ENCODE measurements at places on chromosomes 4 and X.

- no peak for DNase-seq
Observed at GRCh38 chr4:172688534-172688933, 480.1 kb upstream of the GALNT7 start.

DNA sequence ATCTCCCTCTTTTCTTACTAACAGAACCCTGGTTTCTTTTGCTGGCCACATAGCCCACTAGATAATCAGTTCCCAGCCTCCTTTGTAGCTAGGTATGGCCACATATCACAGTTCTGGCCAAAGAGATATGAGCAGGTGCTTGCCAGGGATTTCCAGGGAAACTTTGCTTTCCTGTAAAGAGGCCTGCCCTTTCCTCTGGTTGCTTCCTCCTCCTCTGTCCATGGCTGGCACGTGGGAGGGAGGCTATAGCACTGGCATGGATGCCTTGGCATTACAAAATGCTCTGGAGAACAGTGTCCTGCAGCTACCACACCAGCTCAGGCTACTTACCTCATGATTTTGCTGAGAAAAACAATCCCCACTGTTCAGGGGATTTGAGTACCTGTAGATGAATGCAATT is 27.5 kb downstream of the RAB33B start:
- DNase-seq: no peak

- DNase-seq: no peak
Observed at GRCh38 chr4:128298852-128299251, 11.2 kb upstream of the PGRMC2 start.

- no peak for DNase-seq
Observed at GRCh38 chrX:136192839-136193414, 45.6 kb downstream of the FHL1 start.
